ENCODE measurements at places on chromosomes 11 and 22. TPM values are rescaled to one million over a fixed set of nuclear protein-coding genes. Genes with fewer than 3 reads are reported as not detected.
A peak's percentile ranks its signal among the peaks of the same experiment; 100 is the strongest.

The MLC1 gene
- not detected for total RNA-seq

GRCh38 chr11:96196181-96196662, 146.8 kb downstream of the MAML2 start:
- no peak for DNase-seq

GRCh38 chr22:35337932-35338331, 38.2 kb downstream of the TOM1 start:
- no peak for DNase-seq

GRCh38 chr11:124896821-124897391, 759 bp downstream of the ROBO4 start:
- DNase-seq, result no peak

The DNAJB7 gene
- total RNA-seq, result not detected

DNA sequence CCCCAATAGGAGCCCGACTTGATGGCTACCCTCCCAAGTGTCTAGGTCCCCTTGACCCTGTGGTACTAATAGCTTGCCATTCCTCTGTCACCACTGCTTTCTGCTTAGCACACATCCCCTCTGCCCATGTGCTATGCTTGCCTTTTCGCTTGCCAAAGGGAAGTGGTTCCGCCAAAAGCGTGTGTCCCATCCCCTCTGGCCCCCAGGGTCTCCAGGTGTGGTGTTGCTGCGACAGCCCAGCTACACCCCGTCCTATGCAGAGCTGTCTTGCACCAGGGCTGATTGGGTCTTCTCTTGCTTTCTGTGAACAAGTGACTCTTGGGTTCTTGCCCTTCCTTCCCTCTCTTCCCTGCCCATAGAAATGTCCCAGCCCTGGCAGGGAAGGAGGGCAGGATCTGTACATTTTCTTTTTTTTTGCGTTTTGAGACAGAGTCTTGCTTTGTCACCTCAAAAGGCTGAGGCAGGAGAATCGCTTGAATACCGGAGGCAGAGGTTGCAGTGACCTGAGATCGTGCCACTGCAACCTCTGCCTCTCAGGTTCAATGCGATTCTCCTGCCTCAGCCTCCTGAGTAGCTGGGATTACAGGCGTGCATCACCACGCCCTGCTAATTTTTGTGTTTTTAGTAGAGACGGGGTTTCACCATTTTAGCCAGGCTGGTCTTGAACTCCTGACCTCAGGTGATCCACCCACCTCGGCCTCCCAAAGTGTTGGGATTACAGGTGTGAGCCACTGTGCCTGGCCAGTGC, 3.9 kb downstream of the TANGO2 start:
- no peak for DNase-seq

DNA sequence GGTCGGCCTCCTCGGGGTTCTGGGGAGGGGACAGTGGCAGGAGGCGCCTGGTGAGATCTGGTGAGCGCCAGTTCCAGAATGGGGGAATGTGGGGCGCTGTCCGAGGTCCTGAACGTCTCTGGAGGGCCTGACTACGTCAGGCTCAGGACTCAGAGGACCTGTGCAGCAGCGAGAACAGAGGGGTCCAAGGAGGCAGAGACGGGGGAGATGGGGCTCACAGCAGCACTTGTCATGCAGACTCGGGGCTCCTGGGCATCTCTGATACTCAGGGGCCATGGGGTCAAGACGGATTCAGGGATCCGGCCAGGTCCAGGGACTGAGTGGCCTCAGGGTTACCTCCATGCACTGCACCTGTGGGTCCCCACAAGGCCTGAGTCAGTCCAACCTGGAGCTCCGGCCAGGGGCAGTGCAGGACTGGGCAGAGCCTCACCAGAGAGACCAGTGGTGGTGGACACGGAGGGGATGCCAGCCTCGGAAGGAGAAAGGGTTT, 92.2 kb downstream of the BRD1 start:
- peak; percentile 13 for DNase-seq

DNA sequence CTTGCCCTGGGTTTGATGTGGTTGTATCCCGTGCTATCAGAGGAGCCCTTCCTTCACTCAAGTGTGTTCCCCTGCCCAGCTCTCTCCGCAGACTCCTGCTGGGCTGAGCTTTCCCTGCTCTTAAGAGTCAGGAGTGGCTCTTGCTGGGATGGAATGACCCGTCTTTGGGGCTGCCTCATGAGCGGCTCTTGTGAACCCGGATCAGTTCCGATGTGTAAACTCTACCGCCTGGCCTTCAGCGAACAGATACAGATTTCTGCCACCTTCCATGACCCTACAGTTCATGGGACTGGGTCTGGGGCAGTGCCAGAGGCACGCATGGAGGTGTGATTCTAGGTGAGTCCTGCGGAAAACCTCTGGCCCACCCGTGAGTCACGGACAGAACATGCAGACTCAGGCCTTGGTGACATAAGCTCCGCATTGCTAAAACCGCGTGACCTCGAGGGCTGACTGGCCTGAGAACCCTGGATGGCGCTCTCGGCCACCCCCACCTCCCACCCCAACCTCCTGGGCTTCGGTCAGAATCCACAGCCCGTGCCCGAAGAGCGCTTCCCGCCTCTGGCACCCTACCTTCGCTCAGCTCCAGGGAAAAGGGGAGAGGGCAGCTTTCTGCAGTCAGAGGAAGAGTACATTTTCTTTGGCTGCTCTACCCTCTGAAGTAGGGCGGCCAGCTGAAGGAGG, 1.3 kb upstream of the ZBTB16 start:
- DNase-seq, result no peak

The E2F8 gene
- 5.3 TPM for total RNA-seq

DNA sequence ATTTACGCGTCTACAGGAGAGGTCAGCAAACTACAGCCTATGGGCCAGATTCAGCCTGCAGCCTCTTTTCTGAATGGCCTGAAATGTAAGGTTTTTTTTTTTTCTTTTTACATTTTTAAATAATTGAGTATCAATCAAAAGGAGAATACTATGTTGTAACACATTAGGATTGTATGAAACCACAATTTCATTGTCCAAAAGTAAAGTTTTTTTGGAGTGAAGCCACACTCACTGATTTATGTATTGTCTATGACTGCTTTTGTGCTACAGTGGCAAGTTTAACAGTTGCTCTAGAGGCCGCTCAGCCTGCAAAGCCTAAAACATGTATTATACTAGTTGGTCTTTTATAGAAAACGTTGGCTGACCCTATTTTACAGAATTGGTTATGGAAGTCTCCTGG, 923.2 kb downstream of the NTM start:
- DNase-seq, result no peak

DNA sequence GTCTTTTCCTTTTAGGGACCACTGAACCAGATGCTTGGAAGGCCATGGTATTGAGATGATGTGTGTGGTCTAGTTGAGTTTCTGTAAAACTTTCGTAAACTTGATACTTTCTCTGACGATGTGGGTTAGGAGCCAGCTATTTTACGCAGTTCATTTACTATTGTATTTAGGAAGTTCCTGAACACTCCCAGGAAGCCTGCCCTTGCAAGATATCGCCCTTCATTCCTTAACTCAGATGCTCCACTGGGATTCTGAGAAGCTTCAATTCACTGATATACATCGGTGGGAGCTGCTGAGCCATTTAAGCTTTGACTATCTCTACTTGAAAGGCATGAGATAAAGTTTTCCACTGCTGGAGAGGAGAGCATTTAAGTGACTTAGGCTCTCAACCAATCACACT, 121.3 kb downstream of the CSNK2A3 start:
- DNase-seq, result no peak

The CTSW gene
- total RNA-seq, result not detected

DNA sequence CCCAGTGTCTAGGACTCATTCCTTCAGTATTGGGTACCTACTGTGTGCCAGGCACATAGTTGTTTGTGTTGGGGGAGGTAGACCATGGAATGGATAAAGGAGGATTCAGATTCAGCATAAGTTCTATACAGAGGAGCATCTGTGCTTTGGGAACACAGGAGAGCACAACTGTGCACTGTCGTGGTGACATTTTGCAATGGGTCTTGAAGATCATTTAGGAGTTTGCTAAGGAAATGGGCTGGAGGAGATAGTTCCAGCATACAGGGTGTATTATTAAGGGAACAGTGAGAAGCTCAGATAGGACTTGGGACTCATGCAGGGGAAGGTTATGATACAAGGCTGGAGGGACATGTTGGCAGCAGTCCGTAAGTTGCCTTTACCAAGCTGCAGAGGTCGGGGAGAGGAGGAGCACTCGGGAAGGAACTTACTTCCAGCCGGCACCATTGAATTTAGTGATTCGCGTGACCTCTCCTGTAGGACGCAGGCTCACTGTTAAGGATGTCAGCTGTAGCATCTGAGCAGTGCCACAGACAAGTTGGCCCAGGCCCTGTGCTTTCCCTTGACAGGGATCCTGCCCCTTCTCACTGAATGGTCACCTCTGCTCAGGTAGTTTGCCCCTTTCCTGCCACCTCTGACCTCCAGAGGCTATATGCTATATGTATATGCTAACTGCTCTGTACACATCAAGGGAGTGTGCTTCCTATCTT, 25.6 kb downstream of the TREH start:
- DNase-seq, result no peak

GRCh38 chr11:133118563-133119268, 413.6 kb downstream of the OPCML start:
- no peak for DNase-seq
